Right cardiac atrium (tissue), 5 donors: ENCODE measurements at places on chromosomes 7 and 10. TPM values are rescaled to one million over a fixed set of nuclear protein-coding genes. Genes with fewer than 3 reads are reported as not detected.

- DNase-seq = no peak
Measured at GRCh38 chr10:11625019-11625735, 13.7 kb upstream of the USP6NL start.

DNA sequence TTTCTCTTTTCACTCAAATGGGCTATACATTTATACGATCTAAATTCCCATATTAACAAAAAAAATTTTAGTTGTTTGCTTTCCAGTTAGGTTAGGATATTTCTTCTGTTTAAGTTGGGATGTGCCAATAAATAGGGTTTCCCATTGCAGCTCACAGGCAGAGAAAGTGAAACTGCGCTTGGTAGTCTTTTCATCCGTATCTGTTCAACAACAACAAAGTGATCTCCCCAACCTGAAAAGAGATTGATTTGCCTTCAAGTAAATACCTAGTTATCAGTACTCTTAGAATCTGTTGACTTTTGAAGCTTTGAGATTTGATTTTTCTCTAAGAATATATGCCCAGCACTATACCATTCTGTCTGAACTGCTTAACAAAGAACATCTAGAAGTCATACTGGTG lies 143.4 kb downstream of the DYNC1I1 start:
- no peak for DNase-seq

DNA sequence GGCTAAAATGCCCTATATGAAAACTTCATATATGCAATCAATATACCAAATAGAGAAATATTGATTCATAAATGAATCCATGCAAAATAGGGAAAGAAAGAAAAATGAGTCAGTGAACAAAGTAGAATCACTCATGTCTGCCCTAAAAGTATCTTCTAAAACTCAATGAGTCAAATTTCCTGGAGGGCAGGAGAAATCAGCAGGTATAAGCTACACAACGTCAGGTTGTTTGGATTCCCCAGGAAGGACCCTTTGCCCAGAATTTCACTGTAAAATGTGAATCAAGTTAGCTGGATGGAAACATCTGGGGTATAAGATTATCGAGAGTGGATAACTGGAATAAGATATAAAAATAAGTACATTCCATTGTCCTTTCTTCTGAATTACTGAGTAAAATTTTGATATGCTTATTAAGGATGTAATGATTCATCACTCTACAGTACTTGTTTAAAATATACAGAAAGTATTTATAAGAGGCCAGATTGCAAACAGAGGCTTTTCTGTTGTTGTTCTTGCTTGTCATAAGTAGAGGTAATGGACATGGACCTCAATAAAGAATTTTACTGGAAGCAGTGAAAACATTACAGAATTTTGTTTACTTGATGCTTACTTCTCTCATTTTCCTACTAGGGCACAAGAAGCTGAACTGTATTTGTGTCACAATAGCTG lies 99.0 kb downstream of the AGMO start:
- no peak for DNase-seq

DNA sequence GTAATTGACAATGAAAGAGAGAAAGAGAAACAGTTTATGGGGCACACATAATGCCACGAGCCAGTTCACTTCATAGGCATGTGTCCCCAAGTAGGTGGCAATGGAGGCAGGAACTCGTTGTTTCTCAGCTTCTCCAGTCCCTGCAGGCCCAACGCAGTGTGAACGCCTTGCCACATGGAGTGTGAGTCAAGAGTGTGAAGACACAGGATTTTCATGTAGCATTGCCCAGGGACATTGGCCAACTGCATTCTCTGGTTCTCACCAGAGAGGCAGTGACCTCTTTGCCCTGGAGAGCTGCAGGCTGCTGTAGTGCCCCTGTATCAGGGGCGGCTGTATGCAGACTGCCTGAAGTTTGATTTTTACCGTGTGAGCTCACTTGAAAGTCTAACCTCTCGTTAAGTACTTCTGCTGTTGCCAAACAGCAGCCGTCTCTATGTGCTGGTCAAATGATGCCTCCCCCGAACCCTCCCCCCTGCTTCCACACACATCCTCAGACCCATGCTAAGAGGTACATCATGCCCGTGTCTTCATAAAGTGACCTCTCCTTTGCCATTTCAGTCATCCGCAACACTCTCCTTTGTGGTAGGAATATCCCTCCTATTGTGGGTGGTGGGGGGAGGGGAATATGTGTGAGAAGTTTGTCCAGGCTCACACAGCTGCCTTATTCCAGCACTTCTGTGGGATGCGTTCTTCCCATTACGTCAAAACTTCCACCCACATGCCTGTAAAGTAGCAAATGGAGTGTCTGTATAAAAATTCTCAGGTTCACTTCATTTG lies 12.7 kb downstream of the LRRC18 start:
- no peak for DNase-seq

DNA sequence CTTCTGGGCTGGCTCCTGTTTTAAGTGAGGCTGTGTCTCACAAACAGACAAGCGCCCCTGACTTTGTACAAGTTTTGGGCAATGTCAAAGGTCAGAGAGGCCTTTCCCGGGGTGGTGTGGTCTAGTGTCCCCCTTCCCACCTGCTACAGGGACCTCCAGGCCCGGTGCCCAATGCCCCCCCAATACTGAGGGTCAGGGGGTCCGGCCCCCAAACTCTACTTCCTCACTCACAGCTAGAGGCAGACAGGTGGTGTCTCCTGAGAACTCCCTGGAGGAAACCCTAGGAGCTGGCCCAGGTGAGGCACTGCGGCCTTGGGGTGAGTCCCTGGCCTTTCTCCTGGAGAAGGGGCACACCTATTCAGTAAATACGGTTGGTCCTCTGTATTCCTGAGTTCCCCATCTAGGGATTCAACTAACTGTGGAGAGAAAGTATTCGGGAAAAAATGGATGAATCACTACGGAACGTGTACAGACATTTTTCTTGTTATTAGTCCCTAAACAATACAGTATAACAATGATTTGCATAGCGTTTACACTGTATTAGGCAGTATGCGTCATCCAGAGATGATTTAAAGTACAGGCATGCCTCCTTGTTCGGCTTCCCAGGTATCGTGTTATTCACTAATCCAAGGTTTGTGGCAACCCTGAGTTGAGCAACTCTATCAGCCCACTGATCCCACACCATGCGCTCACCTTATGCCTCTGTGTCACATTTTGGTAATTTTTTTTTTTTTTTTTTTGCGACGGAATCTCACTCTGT lies 308.1 kb downstream of the WDR37 start:
- peak; percentile 19 for DNase-seq

GRCh38 chr10:60206735-60207134 lies 182.9 kb downstream of the ANK3 start:
- no peak for DNase-seq

DNA sequence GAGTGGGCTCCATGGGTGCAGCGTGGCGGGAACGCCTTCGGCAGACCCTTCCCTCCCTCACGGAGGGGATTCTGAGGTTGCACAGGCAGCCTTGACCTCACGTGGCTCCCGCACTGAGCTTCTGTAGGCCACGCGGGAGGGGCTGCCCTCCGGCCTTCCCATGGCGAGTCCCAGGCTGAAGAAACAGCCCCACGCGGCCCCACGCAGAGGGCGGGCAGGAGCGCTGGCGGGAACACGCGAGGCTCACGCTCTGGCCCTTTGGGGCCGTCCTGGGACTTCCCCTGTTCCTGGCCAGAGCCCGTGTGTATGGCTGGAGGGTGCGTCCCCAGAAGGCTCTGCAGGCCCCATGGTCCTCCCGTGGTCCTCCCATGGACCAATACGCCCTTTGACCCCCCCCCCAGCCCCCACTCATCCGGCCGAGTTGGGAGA lies 21.7 kb upstream of the NKX6-2 start:
- peak; percentile 11 for DNase-seq

DNA sequence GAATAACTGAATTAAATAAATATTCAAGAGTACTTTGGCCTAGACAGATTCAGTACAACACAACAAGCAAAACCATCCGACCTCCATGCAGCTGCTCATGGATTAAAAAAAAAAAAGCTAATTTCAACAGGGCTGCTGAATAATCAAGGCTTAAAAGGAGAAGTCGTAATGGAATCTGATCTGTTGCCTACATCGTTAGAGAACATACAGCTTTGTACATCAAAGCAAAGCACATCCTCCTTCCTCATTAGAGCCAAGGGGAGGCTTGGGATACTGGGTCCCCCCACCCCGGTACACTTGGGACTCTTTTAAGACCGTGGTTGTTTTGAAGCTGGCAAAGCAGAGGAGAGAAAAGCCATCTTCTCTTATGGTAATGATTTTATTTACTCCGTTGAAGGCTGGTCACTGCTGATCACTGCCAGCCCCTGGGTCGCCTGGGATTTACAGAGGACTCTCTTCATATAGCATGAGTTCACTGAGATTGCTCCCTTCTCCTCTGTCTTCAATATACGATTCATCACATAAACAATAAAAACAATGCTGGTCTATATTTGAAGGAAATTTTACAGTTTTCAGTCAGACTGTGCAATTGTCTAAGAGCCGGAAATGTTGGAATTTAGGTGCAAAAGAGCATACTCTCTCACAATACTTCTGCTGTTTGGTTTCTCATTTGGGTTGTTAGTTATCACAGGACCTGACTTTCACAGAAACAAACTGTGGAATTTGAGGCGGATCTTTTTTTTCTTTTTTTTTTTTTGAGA lies 148.8 kb downstream of the FAM107B start:
- DNase-seq = no peak

DNA sequence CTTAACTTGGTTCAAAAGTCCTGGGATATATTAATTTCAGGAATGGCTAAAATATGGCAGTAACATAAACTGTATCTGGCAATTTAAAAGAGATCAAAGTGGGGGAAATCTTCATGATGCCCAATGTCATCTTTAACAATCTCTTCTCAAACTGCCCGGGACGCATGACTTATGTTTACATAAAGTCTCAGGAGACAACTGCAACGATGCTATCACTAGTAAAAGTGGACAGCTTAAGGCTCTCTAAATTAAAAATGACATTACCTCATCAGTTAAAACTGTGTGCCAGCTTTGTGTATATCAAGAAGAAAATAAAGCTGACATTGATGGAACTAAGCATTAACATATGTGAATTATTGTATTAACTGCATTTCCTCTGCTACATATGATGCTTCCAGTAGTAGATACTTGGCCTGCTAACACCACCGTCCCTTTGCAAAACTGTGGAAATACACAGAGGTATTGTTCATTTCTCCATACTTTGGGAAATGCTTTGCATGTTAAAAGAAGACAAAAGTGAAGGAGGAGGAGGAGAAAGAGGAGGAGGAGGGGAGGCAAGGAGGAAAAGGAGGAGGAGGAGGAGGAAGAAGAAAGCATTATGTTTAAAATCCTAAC lies 62.4 kb downstream of the NRP1 start:
- DNase-seq = no peak

- DNase-seq = no peak
Measured at GRCh38 chr10:1648648-1649047, 88.7 kb downstream of the ADARB2 start.

DNA sequence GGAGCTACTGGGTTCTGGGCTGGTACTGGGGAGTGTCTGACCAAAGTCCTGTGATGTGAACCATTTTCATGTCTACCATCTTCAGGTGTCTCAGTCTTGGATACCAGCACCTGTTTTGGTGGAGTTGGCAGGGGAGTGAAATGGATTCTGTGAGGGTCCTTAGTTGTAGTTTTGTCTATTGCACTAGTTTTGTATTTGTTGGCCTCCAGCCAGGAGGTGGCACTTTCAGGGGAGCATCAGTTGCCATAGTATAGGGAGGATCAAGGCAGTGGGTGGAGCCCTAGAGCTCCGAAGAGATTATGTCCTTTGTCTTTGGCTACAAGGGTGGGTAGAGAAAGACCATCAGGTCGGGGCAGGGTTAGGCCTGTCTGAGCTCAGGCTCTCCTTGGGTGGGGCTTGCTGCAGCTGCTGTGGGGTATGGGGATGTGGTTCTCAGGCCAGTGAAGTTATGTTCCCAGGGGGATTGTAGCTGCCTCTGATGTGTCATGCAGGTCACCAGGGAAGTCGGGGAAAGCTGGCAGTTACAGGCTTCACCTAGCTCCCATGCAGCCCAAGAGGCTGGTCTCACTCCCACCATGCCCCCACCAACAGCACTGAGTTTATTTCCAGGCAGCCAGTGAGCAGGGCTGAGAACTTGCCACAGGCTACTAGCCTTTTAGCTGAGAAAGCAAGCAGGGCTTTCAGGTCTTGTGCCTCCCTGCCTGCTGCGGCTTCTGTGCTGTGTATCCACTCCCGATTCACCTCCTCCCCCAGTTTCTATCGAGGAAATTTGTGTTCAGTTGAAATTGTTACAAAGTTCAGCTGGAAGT lies 153.1 kb downstream of the ZNF365 start:
- DNase-seq = no peak

GRCh38 chr10:73744664-73744975 lies 448 bp downstream of the SEC24C start:
- peak; percentile 81 for DNase-seq

DNA sequence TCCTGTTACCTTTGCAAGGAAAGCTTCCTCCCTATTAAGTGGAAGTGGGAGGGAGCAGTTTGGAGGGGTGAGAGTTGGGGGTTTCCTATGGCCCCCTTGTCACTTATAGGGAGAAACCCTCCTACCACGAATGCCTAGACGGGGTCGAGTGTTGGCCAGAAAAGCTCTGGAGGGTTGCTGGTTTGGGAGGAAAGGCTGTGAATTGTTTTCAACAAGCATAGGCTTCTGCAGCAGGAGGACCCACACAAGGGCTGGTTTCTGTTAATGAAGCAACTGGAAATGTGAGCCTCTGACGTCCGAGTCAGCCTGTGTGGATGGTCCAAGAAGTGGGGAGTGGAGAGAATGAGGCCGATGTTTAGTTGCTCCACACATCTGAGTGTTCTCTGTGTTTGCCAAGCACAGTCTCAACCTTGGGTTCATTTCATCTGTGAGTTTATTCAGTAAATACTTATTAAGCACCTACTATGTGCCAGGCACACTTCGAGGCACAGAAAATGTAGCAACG lies 37.3 kb upstream of the LEP start:
- DNase-seq = no peak

DNA sequence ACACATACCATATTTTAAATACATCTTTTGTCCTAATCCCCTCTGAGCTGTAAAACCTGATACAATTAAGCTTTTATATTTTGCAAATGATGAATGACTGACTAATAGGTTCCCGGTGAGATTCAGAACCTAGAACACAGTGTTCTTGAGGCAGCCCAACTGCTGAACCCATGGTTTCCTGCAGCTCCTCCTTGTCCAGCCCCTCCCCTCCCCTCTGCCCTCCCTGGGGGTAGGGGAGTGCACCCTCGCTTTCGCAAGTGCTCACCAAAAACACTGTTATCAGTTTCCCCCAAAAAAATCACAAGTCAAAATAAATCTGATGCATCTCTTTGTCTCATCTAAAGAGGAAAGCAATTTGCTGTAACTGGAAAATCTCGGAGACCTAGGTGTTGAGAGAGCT lies 602.8 kb downstream of the KCNMA1 start:
- no peak for DNase-seq

DNA sequence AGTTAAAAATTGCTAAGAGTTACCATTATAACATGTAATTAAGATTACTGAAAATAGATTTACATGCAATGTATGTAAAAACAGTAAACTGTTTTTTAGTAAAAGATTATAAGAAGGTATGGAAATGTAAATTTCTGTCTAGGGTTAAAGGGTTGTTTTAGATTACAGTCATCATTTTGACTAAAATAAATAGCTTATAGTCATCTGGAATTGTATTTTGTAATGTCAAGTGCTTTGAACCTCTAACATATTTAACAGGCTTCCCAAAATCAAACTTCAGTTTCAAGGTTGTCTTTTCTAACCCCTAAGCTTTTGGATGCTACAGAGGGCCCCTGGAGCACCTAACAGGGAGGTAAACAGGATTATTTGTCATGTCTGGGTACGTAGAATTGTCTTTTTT lies 35.0 kb upstream of the ZNF746 start:
- DNase-seq = no peak

The BEND7 gene
- 13.2 TPM for total RNA-seq

The AMPH gene
- 1.3 TPM for total RNA-seq

The CRCP gene
- total RNA-seq = 28.9 TPM

The TFR2 gene
- 0.25 TPM for total RNA-seq

The VSTM2A gene
- not detected for total RNA-seq

The TDRD1 gene
- 0.74 TPM for total RNA-seq

The EXOSC1 gene
- 21.2 TPM for total RNA-seq

The RNF32 gene
- total RNA-seq = 0.49 TPM

The HNRNPH3 gene
- total RNA-seq = 134 TPM
